ENCODE measurements at places on chromosomes 6 and 20.
A peak's percentile ranks its signal among the peaks of the same experiment; 100 is the strongest.

- DNase-seq: peak; percentile 93
These were observed 59.5 kb upstream of the RNF144B start for GRCh38 chr6:18327626-18328025.

DNA sequence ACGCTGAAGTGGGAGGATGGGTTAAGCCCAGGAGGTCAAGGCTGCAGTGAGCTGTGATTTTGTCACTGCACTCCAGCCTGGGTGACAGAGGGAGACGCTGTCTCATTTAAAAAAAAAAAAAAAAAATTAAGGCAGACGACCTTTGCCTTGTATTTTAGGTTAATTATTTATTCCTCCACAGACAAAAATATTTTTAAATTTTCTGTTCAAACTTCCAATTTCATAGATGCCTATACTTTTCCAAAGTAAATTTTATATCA, 6.3 kb upstream of the SMIM28 start:
- no peak for DNase-seq

DNA sequence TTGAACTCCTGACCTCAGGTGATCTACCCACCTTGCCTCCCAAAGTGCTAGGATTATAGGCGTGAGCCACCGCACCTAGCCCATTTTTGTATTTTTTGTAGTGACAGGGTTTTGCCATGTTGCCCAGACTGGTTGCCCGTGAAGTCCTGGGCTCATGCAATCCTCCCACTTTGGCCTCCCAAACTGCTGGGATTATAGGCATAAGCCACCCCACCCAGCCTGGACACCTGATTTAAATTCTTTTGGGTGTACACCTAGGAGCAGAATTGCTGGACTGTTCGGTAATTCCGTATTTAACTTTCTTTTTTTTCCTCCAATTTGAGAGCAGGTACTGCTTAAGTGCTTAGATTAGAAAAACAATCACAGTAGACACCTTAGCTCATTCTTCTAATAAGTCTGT, 5.6 kb upstream of the NRM start:
- DNase-seq: no peak

DNA sequence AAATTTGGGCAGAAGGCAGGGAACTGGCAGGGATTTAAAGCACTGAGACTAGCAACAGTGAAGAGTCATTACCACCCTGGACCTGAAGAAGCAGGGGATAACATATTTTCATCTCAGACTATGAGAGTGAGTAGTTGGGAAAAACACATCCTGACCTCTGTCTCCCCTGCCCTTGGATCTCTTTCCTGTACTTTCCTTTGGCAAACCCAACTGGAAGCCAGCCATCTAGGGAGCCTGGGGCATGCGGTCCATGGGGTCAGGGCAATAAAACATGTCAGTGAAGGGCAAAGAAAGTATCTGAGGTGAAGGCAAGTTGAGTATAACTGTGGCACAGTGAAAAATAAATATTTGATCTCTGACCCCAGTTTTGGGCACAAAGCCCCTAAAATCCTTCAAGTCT, 698.2 kb downstream of the DOK5 start:
- no peak for DNase-seq

GRCh38 chr6:125346926-125347563, 45.3 kb upstream of the HDDC2 start:
- no peak for DNase-seq

DNA sequence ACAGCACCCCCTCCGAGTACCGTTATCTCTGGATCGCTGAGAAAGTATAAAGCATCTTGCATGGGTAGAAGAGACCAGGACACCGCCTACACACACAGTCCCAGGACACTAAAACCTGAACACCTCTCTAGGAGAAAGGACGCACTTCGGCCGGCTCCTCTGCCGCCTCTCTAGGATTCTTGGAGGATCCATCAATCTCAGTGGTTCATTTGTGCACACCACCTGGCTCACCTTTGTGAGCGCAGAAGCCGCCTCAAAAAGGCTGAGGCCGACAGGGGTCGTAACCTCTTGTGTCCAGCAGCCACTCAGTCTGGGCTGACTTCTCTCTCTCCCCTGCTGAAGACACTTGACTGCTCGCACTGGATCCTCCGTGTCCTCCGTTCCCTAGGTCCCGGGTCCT, 13.5 kb downstream of the ZSCAN23 start:
- DNase-seq: no peak

- no peak for DNase-seq
These were observed 150.7 kb downstream of the EDN3 start for GRCh38 chr20:59451066-59451630.

DNA sequence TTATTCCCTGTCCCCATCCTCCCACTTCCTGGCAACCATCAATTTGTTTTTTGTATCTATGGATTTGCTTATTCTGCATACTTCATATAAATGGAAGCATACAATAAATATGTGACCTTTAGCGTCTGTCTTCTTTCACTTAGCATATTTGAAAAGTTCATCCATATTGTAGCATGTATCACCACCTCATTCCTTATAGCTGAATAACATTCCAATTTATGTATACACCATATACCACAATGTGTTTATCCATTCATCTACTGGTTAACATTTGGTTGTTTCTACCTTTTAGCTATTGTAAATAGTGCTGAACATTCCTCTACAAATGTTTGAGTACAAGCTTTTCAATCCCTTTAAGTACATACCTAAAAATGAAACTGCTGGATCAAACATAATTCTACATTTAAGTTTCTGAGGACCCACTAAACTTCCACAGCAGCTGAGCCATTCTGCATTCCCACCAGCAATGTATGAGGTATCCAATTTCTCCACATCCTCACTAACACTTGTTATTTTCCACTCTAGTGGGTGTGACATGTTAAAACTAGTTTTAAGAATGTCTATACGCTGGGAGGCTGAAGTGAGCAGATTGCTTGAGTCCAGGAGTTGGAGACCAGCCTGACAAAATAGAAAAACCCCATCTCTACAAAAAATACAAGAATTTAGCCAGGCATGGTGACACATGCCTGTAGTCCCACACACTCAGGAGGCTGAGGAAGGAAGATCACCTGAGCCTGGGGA, 32.9 kb downstream of the NUDT3 start:
- no peak for DNase-seq

DNA sequence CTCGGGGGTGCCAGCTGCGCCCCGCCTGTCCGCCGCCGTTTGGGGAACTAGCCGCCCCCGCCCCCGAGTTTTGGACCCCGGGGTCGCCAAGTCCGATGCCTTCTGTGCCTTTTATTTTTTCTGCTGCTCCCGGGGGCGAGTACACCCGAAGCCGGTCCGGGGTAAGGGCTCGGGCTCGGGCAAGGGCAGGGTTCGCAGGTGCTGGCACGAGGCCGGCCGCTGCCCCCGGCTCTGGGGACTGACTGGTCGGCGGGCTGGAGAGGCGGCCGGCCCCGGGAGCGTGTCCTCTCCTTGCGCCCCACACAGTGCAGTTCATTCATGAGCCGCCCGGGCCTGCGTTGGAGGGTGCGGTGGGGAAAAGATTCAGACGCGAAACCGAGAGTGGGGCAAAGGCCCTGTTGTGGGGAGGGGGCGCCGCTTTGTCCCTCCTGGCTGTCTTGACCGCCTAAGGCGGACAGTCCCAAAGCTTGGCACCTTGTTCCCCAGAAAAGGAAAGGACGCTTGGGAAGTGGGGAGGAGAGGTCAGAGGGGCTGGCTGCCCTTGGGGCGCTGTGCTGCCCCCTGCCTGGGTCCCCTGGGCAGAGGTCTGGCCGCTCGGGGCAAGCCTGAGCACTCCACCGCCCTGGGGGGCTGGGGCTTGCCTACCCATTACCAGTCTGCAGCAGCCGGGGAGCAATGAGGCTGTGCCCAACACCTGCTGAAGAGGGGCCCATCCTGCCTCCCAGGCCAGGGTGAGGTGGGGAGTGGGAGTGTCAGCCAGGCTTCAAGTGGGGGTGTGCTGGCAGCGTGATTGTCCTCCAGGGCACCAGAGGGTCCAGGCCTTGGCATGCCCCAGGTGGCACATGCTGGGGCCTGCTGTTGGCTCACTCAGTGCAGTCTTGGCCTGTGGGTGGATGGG, 915 bp downstream of the TMEM63B start:
- peak; percentile 71 for DNase-seq

DNA sequence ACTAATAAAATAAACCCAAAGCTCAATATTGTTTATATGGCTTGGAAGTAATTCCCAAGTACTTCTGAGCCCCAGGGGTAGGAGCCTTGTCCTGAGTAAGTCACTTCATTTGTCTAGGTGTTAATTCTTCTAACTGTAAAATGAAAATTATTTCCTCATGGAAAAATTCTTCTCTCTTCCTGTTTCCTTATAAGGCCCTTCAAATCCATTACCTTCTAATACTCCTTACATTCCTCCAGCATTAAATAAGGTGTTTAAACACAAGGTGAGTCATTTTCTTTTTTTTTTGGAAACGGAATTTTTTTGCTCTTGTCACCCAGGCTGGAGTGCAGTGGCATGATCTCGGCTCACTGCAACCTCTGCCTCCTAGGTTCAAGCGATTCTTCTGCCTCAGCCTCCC, 41.9 kb downstream of the PRR18 start:
- no peak for DNase-seq

GRCh38 chr20:40390654-40391053, 298.4 kb downstream of the MAFB start:
- DNase-seq: no peak

DNA sequence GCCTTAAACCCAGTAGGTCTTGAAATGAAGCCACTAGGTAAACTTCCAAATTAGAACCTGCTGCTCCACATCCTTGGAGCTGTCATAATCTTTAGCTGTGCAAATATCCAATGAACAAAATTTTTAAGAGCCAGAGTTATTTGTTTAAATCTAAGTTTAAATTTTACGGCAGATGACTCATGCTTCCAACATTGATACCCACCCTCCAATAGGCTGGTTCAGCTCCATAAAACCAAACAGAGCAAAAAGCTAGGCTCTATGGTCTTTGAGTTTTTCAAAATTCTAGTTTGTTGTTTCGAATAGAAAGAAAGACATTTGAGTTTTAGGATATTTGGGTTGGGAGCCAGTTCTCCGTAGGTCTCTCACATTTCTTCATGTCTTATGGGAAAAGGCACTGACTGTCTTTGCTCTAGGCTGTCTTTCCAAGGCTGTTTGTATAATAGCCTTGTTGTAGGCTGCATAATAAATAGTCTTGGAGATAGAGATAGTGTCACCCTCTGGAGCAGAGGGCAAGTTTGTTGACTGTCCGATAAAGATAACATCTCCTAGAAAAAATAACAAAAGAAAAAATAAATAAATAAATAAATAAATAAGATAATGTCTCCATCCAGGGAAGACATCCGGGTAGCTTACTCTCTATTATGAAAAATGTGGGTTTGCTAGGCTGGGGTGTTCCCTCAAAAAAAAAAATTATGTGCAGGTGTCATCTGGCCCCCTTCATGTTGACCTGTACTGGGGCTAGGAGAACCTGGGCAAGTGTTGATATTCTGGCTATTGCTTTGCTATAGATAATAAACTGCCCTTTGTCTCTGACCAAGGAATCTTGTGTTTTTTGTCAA, 36.5 kb downstream of the SLC2A12 start:
- DNase-seq: no peak

DNA sequence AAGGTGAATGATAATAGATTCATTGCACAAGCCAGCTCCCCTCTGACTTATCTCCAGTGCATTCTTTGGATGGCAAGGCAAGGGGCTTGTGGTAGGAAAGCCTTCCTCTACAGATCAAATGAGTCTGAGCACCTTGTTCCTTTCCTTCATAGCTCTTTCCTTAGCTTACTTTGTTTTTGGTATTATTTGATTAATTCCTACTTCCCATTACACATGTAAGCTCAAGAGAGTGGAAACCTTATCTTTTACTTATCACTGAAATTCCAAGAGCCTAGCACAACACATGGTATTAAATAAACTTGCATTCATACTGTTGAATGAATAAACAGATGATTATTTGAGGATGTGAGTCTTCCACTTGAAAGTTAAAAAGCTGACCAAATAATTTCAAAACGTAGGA, 41.7 kb downstream of the FRK start:
- DNase-seq: no peak

- peak; percentile 52 for DNase-seq
These were observed 83.0 kb downstream of the TMEM242 start for GRCh38 chr6:157240059-157240959.

- no peak for DNase-seq
These were observed 784.2 kb downstream of the KIF16B start for GRCh38 chr20:15789079-15789478.

DNA sequence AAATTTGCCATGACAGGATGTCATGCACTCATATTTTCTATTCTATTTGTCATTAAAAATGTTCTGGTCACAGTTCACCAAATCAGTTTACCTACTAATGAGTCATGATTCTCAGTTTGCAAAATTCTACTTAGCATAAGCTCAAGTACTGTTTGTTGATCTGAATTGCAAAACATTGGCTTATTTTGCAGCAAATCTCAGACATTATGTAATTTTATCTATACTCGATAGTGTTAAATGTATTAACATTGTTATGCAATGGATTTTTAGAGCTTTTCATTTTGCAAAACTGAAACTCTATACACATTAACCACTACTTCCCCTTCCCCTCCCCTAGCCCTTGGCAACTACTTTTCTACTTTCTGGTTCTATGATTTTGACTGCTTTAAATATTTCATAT, 213.8 kb upstream of the ZFP64 start:
- DNase-seq: peak; percentile 16

DNA sequence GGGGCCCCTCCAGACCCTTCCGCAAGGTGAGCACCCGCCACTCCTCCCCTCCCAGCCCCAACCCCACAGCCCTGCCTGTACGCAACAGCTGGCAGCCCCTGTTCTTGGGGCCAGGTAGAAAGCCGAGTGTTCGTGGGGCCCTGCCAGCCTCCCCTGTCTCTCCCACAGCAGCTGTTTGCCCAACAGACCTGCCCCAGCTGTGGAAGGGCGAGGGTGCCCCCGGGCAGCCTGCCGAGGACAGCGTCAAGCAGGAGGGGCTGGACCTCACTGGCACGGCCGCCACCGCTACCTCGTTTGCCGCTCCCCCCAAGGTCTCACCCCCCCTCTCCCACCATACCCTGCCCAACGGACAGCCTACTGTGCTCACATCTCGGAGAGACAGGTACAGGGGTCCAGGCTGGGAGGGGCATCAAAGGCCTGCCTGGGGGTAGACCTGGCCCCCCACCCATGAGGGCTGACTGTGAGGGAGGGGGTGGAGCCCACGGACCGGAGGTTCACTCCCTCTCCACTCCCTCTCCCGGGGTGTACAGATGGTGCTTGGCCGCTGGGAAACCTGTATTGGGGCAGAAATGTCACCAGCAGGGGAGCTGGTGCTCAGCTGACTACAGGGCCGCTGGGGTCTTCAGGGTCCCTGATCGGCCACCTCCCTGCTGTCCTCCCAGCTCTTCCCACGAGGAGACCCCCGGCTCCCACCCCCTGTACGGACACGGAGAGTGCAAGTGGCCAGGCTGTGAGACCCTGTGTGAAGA, 41.1 kb downstream of the FOXP4 start:
- DNase-seq: no peak

DNA sequence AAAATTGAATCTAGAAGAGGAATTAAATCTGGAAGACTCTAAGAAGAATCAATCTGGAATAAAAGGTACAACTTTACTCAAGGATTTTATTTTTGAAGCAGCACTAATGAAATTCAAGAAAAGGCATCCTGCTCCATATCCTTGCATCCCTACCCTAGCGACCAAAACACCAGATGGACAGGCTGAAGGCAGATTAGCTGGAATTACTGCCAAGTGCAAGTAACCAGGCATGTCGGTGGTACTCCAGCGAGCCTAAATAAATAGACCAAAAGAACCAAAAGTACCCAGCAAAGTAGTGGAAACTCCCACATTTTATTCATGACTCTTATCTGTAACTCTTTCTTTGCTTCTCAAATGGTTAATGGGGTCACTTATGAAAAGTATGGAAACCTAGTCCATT, 21.0 kb downstream of the OPRM1 start:
- DNase-seq: no peak
